ENCODE measurements at places on chromosomes 2 and 18. TPM values are rescaled to one million over a fixed set of nuclear protein-coding genes. Genes with fewer than 3 reads are reported as not detected.
A peak's percentile ranks its signal among the peaks of the same experiment; 100 is the strongest.

- no peak for DNase-seq
Measured at GRCh38 chr2:44951714-44952113, 10.2 kb downstream of the SIX3 start.

GRCh38 chr2:61811821-61812220 is 42.0 kb downstream of the FAM161A start:
- no peak for DNase-seq

DNA sequence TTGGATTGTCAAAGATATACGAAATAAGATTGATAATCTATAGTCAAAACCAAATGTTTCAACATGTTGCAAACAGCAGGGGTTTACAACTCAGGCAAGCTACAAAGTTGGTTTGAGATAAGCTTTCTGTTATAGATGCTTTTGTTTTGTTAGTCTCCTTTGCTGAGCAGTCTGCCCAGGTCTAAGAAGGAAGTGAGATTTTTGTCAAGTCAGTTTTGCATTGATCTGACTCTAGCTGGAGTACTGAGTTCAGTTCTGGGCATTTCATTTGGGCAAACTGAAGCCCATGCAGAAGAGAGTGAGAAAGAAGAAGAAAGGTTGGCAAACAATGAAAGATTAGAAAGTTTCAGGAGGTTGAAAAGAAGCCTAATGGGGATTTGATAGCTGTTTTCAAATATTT is 983.0 kb upstream of the SLC39A10 start:
- no peak for DNase-seq

- DNase-seq: no peak
Measured at GRCh38 chr18:72868585-72869225, 918 bp upstream of the NETO1 start.

DNA sequence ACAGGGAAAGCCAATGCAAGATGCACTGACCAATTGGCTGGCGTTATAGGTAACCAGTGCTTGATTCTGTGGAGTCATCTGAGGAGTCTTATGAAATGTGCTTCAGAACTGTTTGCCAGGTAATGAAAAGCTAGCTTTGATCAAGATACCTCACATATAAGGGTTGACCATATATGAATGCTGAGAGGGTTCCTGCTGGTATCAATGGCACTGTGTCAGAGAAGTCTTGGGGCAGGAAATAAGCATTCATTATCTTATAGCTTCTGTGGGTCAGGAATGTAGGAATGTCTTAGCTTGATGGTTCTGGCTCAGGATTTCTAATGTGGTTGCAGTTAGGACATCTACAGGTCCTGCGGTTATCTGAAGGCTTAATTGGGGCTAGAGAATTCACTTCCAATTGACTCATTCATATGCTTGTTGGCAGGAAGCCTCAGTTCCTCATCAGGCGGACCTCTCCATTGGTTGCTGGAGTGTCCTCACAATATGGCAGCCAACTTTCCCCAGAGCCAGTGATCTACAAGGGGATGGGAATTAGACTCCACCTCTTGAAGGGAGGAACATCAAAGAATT is 22.1 kb upstream of the TCF7L1 start:
- DNase-seq: no peak

DNA sequence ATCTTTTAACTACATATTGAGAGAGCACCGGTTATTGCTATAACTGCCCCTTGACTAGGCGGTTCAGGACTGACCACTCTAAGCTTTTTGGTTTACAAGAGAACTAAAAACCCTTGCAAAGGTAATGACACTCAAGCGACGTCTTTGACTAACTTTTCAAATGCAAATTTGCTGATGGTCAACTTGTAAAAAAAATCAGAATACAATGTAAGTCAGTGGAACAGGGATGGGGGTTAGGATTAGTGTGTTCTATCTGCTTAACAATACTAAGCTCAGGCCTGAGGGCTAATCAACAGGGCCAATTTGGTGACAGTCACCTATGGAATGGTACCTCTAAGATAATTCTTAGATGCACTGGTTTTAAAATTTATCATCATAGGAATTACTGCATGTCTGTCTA is 57.1 kb downstream of the ZAP70 start:
- no peak for DNase-seq

GRCh38 chr2:185676316-185676715 is 62.3 kb upstream of the FSIP2 start:
- no peak for DNase-seq

GRCh38 chr2:133333181-133333580 is 235.1 kb downstream of the NCKAP5 start:
- no peak for DNase-seq

GRCh38 chr2:226439337-226439736 is 360.3 kb downstream of the IRS1 start:
- no peak for DNase-seq

- DNase-seq: no peak
Measured at GRCh38 chr18:59358414-59358711, 702 bp downstream of the LMAN1 start.

- DNase-seq: peak; percentile 87
Measured at GRCh38 chr2:96859099-96859649, 1.4 kb upstream of the ANKRD39 start.

- DNase-seq: no peak
Measured at GRCh38 chr2:216858312-216858711, 1.6 kb downstream of the TNP1 start.

DNA sequence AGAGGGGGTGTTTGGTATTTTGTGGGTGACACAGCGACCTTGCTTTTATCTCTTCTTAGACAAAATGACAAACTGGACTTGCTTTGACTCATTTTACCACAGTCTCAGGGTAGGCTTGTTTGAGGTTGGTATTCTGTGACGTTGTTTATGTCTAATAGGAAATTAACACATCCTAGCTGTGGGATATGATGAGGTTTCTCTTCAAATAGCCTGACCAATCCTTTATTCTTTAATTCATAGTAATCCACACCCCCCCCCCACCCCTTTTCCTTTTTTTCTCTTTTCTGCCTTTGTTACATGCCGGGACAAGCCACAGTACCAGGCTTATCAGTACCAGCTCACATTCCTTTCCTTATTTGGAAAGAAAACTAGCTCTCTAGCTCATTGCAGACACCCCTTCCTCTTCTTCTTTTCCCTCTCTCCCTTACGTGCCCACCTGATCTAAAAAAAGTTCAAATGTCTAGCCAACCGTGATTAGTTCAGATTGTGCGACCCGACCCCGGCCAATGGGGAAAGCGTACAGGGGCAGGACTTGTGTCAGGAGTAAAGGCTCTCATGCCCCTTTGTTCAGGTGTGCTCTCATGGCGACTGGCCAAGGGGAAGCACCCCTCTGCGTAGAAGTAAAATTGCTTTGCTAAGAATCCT is 52.2 kb upstream of the PTPRM start:
- no peak for DNase-seq

- DNase-seq: no peak
Measured at GRCh38 chr2:67213270-67213670, 183.9 kb upstream of the ETAA1 start.

- no peak for DNase-seq
Measured at GRCh38 chr18:8571399-8571798, 37.8 kb upstream of the RAB12 start.

GRCh38 chr2:229330952-229331351 is 59.9 kb upstream of the PID1 start:
- DNase-seq: no peak

- DNase-seq: no peak
Measured at GRCh38 chr2:205902900-205903237, 183.1 kb downstream of the INO80D start.

GRCh38 chr2:191114403-191114886 is 36.3 kb downstream of the STAT4 start:
- no peak for DNase-seq

GRCh38 chr2:65316072-65316471 is 88.4 kb downstream of the ACTR2 start:
- peak; percentile 71 for DNase-seq

DNA sequence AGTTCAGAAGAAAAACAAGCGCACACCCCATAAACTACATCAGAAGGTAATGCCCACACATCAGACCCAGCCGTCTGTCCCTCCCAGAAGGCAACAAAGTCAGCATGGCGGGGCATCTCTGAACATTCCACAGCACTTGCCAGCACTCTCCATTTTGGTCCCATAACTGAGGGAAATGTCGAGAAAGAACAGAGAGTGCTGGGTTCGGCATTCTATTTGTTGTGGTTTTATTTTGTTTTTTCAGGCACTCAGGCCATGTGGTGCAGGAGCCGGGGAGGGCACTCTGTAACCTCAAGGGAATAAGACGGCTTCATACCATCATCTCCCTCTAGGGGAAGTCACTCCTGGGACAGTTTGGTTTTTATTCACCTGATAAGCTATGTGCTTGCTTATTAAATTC is 156.0 kb downstream of the SEPTIN10 start:
- no peak for DNase-seq

DNA sequence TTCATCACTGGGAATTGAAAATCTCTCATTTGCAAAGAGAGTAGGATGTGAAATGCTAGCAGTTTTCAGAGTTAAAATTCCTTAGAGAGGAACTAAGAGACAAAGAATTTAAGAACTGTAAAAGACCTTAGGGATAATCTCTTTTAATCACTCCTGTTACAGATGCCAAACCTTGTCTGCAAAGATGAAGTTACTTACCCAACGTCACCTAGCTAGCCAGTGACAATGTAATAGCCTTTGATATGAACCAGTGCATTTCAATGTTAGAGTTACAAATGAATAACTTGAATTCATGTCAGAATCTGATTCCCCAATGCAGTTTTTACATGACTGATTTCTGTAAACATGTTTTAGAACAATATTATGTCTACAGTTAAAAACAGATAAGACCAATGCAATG is 190.1 kb downstream of the LRP1B start:
- DNase-seq: no peak

GRCh38 chr18:35026407-35027061 is 14.7 kb upstream of the MAPRE2 start:
- no peak for DNase-seq

DNA sequence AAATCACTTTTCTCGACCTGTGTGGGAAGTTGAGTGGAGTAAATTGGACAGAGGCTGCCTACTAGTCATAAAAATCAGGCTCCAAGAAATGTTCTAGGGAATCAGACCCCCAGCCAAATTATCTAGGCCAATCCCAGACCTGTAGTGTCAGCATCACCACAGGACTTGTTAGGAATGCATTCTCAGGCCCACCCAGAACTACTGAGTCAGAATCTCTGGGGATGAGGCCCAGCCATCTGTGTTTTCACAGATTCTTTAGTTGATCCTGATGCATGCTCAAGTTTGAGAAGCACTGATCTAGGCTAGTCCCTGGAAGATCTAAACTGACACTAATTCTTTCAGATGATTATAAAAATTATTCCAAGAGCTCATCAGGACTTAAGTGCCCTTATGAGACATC is 434.0 kb upstream of the MEIS1 start:
- DNase-seq: no peak

- no peak for DNase-seq
Measured at GRCh38 chr2:229752970-229753729, 38.8 kb upstream of the DNER start.

C1QL2 gene
- polyA plus RNA-seq: 0.08 TPM

DAW1 gene
- 0.47 TPM for polyA plus RNA-seq

GAL3ST2 gene
- polyA plus RNA-seq: not detected

ACMSD gene
- polyA plus RNA-seq: not detected

AQP4 gene
- not detected for polyA plus RNA-seq

UGT1A3 gene
- polyA plus RNA-seq: not detected

TEKT4 gene
- polyA plus RNA-seq: not detected

SIX3 gene
- polyA plus RNA-seq: not detected

All from heart left ventricle (tissue), 16 donors.